Cerebellar nuclear complex (tissue), 1 donor: ENCODE measurements at places on chromosomes 5 and 9.

DNA sequence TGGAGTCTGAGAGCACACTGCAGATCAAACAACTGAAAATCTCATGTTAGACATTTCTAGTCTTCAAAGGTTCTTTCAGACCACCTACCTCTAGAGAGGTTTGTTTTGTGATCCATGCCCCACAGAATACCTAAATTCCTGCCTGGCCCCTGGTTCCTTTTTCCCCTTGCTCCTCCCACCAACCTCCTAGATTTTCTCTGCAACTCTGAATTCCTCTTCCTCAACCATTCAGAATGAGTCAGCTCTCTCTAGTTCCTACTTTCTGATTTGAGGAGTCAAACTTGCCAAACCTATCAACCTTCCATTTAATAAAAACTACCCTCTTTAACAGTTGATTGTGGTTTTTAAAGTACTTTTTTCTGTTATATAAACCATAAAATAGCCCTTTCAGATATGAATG is 83.2 kb upstream of the ZNF462 start:
- no peak for DNase-seq

GRCh38 chr5:6235726-6236125 is 142.6 kb downstream of the MED10 start:
- DNase-seq = no peak

- DNase-seq = no peak
Observed at GRCh38 chr9:2060424-2060823, 45.3 kb downstream of the SMARCA2 start.

DNA sequence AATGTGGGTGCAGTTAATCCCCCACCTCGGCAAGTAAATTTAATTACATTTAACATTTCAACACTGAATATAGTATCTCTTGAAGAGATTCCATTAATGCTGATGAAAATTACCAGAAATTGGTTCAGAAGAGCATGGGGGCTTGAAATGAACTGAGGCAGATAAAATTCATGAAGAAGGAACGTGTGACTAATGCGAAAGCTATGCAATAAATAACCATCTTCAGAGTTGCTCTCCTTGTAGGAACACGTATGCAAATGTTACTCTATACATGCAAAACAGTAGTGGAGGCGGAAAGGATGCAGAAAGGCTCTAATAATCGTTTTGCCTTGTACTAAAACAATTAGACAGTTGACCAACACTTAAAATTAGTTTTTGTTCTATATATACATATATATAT is 320.2 kb downstream of the CTNND2 start:
- no peak for DNase-seq

DNA sequence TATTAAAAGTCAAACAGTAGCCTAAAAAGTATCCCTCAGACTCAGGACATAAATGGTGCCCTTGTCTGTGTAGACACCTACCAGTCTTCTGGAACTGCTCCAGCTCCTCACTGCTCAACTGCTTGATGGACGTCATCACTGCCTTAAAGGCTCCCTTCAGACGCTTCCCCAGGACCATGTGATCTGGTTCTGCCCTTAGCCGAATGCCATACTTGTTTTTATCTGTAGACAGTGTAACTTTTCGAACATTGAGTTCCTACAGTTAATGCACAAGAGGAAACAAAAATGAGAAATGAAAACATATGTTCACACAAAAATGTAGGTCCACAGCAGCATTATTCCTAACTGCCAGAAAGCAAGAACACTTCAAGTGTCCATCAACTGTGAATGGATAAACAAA is 46.2 kb downstream of the IARS1 start:
- no peak for DNase-seq
